ENCODE measurements at places on chromosomes 3 and 15. TPM values are rescaled to one million over a fixed set of nuclear protein-coding genes. Genes with fewer than 3 reads are reported as not detected.

- no peak for DNase-seq
Measured at GRCh38 chr3:134651347-134652041, 672 bp upstream of the KY start.

DNA sequence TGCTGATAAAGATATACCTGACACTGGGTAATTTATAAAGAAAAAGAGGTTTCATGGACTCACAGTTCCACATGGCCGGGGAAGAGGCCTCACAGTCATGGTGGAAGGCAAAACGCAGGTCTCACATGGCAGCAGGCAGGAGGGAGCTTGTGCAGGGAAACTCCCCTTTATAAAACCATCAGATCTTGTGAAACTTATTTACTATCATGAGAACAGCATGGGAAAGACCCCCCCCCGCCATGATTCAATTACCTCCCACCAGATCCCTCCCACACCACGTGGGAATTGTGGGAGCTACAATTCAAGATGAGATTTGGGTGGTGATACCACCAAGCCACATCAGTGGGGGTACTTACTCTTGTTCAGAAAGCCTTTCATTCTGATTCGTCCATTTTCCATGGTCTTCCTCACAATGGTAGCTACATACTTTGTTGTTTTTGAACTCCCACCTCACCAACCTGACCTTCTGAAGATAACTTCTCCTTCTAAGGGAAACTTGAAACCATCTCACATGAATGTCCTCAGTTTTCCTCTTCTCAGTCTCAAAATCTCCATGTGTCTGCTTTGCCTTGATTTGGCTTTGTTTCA is 275.6 kb upstream of the PROK2 start:
- no peak for DNase-seq

GRCh38 chr3:39981547-39982184 is 172.3 kb downstream of the MYRIP start:
- DNase-seq = no peak

GRCh38 chr3:129315998-129316247 is 37.3 kb downstream of the HMCES start:
- no peak for DNase-seq

DNA sequence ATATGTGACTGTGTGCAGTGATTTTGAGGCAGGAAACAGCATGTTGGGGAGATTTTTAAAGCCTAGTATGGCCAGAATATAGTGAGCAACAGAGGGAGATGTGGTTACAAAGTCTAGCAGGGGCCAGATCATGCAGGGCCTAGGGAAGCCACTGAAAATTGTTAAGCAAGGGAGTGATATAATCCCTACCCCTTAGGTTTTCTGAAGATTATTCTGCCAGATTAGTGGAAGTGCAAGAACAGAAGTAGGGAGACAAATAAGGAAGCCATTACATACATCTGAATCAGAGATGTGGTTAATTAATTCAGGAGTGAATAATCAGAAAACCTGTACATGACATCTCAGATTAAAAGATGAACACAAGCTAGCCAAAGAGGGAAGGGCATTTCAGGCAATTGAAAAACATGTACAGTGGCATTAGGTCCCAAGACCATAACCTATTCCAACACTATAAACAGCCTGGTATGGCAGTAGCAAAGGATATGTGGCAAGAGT is 54.8 kb downstream of the MSL2 start:
- DNase-seq = no peak

GRCh38 chr3:30768703-30769550 is 125.5 kb downstream of the GADL1 start:
- peak; percentile 79 for DNase-seq

The THSD4 gene
- 68.3 TPM for total RNA-seq

- no peak for DNase-seq
Measured at GRCh38 chr15:60829416-60829815, 350.5 kb upstream of the ICE2 start.

The MAP1A gene
- total RNA-seq = 24.5 TPM

The SMAD6 gene
- 51.5 TPM for total RNA-seq

DNA sequence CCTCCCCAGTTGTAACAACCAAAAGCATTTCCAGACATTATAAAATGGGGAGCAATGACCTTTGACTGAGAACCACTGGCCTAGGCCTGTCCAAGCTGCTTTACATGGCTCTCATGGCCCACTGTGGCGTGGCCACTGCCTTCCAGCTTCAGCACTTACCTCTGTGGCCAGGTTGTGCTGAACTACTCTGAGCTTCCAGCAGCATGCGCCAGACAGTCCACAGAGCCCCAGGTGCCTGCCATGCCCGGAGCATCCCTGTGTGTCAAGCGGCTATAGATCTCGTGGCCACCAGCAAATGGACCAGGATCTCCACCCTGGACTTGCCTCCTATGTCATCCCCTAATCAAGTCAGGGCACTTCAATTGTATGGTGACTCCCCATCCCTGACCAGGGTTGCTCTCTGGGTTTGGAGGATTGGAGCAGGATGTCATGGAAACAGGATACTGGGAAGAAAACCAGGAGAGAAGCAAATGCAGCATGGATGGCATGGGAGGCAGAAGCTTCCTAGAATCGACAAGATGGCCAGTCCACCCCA is 199.7 kb downstream of the UACA start:
- DNase-seq = no peak

The GASK1A gene
- 4.0 TPM for total RNA-seq

DNA sequence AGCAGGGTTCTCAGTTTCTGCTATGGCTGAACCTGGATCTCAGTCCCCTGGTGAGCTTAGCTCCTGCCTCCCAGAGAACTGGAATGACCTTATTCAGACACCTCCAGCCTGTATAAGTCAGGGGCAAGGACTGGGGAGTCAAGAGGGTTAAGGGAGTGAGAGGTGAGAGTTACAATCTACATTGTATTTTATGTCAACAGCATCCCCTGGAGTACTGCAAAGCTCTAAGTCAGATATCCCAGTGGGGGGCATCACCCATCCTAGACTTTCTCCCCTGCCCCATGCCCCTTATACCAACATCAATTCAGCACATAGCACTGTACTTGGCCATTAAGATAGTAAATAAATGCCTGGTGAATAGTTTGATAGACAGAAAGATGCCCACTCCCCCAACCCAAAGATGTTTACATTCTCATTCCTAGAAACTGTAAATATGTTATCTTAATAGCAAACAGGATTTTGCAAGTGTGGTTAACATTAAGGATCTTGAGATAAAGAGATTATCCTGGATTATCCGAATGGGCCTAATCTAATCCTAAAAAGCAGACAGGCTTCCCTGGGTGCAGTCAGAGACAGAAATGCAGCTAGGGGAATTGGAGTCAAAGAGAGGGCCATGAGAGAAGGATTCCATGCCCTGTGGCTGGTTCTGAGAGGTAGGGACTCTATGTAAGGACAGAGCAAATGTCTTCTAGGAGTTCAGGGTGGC is 132.3 kb upstream of the RASGRP1 start:
- no peak for DNase-seq

The RGMA gene
- 18.4 TPM for total RNA-seq
